ENCODE measurements at places on chromosomes 2 and 18.
A peak's percentile ranks its signal among the peaks of the same experiment; 100 is the strongest.

GRCh38 chr2:80269806-80270205 lies 34.7 kb downstream of the LRRTM1 start:
- no peak for DNase-seq

DNA sequence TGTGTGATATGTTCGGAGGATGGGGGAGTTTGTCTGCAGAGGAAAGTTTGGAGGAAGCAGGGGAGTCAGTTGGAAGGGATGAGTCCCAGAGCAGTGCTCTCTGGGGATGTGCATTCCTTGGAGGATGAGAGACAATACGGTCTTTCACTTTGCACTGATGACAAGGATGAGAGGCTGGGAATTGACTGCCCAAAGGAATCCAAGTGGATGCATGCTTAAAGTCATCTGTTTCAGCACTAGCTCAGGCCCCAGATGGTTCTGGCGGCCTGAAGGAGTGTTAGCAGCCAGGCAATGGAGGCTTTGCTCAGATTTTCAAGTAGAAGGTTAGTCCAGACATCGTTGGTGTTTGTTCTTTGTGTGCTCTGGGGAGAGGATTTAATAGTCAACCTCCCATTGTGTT lies 100.2 kb downstream of the CRIM1 start:
- no peak for DNase-seq

- peak; percentile 55 for DNase-seq
Observed at GRCh38 chr2:204072443-204073324, 136.1 kb downstream of the ICOS start.

DNA sequence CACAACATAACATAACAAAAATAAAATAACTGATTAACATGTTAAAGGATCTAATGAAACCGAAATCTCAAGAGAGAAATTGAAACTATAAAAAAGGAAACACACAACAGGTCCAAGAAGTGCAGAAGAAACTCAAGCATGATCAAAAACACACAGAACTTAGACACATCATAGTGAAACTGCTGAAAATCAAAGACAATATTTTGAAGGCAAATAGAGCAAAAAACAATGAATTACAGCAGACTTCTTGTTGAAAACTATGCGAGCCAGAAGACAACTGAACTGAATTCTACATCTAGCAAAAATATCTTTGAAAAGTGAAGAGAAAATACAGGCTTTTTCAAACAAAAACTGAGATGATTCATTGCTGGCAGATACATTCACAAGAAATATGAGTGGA lies 61.3 kb downstream of the UGP2 start:
- no peak for DNase-seq

- no peak for DNase-seq
Observed at GRCh38 chr18:59996370-59996966, 96.7 kb downstream of the PMAIP1 start.

- no peak for DNase-seq
Observed at GRCh38 chr2:234828382-234829073, 123.3 kb upstream of the SH3BP4 start.
